ENCODE measurements at places on chromosomes 11 and 22.

DNA sequence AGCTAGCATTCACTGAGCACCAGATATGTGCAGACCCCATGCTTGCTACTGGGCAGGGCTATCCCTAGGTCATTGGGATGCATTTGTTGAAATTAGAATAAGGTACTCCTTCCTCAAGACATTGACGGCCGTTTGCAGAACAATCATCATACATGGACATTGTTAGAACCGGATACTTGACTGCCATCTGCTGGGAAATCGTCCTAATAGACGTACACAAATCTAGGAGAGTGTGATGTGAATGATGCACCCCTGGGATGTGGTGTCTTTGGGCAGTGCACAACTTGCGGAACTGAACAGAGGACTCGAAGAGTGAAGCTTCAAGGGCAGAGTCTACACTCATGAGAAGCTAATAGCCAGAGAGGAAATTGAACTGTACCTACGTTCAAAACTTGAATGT, 35.9 kb downstream of the MYO18B start:
- DNase-seq = no peak

DNA sequence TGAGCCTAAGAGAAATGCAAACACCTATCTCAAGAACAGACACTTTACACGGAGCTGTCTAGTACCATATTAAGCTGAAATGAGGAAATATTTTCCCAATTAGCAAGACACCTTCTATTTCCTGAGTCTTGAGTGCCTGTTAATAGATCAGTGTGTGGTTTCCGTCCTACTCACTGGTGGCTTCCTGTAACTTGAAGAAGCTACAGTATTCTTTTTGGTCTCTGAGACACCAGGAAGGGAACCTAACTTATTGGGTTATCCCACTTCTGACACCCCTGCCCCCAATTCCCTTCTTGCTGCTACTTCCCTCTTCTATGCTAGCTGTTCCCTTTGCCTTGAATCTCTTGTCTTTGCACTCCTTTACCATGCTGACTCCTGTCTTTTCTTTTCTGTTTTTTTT, 92.7 kb downstream of the FDX1 start:
- no peak for DNase-seq

- no peak for DNase-seq
Measured at GRCh38 chr22:38706101-38706900, 557 bp downstream of the GTPBP1 start.

DNA sequence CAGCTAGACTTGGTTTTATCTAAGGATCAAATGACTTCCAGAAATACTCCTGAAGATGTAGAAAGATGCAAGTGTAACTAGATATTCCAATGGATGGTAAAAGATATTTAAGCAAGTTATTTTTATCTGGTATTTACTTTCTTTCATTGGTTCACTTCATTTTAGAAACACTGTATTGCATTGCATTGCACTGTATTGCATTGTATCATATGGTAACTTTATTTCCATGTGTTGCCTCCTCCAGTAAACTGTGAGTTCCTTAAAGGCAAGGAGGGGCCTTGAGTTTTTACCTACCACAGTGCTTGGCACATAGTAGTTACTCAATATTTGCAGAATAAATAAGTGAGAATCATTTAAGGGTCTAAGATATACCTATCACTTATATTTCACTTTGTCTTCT, 31.8 kb upstream of the FLI1 start:
- no peak for DNase-seq

DNA sequence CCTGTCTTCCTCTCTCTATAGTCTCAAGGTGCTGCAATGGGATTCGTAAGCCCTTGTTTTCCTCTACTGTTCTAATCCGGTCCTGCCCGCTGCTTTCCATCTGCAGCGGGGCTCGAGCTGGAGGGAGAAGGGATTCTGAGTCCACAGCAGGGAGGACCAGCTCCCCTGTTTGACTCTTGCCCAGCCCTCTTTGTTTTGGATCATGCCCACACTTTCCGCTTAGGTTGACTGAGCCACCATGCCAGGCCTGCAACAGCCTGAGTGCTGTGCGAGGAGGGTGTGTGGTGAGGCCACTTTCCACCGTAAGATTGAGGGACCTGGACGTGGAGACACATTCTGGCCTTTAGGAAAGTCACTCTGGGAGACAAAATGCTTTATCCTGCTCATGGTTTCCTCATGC, 58.3 kb downstream of the CEP164 start:
- DNase-seq = no peak

- DNase-seq = no peak
Measured at GRCh38 chr11:7546324-7546791, 32.6 kb downstream of the PPFIBP2 start.

- no peak for DNase-seq
Measured at GRCh38 chr11:133337951-133338418, 194.3 kb downstream of the OPCML start.

DNA sequence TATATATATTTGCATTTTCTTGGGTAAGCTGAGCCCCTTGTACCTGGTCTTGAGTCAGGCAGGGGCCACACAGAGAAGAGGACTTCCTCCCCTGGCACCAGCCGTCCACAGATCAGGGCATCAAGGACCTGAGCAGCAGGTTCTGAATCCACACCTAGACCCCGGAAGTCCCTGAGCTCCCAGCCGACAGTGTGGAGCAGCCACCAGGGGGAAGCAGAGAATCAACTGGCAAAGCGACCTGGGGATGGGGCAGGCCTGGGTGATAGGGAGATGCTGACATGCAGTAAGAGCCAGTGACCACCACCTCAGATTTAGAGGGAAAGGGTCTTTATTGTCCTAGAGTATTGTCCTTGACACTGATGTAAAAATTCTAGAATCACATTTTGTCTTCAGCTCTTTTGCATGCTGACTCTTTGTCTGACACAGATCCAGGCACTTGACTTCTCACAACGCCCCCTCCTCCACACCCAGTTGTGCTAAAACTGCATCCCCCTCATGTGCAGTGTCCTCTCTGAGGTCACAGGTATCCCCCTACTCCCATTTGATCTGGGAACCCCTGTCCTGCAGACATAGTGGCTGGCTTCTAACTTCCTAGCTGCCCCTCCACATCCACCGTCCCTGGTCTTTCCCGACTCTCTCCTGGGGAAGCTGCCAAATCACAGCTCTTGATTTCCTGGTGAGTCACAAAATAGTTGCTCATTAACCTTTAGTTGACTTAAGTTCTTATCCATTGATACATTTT, 109.3 kb downstream of the GGTLC2 start:
- peak; percentile 66 for DNase-seq

DNA sequence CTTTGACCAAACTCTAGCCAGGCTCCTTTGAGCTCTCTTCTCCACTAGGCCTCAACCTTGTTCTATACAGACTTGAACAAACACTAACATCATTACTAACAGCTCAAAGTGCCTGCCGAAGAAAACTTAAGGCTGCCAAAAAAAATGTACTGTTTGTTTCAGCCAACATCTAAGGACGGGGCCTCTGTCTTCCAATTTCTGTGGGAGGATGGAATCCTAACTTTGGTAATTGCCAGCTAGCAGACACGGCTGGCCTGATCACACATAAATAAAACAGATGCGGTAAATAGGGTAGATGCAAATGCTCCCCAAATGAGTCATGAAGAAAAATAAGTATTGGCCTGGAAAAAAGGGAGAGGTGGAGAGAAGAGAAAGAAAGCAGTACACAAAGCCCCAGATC, 394.3 kb downstream of the TMEM135 start:
- DNase-seq = no peak

- no peak for DNase-seq
Measured at GRCh38 chr11:70368961-70369360, 29.4 kb upstream of the CTTN start.

GRCh38 chr11:132402071-132402684, 1031.8 kb downstream of the NTM start:
- no peak for DNase-seq

DNA sequence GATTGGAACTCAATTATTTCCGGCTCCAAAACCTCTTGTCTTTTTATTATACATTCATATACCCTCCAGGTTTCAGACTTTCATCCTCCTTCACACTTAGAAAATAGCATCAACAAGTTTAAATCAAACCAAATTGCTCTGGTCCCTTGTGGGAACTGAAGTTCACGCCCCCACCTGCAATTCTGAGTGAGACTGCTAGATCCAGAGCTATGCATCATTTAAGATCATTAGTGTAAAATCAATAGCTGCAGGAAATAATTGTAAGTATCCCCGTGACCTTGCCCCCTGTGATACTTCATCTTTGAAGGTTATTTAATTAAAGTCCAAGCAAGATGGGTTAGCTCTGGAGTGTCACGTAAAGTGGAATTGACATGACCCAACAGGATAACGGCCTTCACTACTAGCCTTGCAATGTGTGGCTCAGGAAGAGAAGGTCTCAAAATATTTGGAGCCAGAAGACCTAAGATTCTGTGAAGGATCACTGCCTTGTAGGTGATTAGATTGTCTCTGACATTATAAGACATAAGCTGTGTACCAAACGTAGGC, 742.2 kb upstream of the LRRC4C start:
- DNase-seq = no peak

- DNase-seq = no peak
Measured at GRCh38 chr11:110185121-110185591, 92.0 kb downstream of the ZC3H12C start.

GRCh38 chr11:77400271-77400670, 73.6 kb downstream of the PAK1 start:
- no peak for DNase-seq

- no peak for DNase-seq
Measured at GRCh38 chr22:30948930-30949342, 19.6 kb downstream of the MORC2 start.

GRCh38 chr22:26586556-26587325, 3.2 kb downstream of the TPST2 start:
- no peak for DNase-seq

GRCh38 chr22:50270666-50271394, 650 bp upstream of the MAPK11 start:
- peak; percentile 51 for DNase-seq

- DNase-seq = no peak
Measured at GRCh38 chr11:22347857-22348487, 9.8 kb downstream of the SLC17A6 start.

DNA sequence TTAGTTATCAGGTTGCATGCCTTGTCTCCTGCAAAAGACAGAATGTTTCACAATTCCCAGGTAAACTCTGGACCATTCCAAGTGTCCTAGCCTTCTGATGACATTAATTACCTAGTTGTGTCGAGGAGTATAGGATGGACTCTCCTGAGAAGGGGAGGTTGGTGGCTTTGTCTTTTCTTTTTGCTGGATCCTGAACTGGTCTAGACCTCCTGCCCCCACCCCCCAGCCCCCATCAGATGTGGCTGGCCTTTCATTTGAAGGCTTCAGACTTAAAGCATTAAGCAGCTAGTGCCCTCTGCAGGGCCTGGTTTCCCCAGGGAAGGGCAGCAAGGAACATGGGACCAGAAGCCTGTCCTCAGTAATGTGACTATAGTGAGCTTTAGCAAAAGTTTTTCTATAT, 9.7 kb downstream of the MCAM start:
- no peak for DNase-seq

GRCh38 chr11:84389696-84390095, 1103.5 kb upstream of the CCDC90B start:
- no peak for DNase-seq

DNA sequence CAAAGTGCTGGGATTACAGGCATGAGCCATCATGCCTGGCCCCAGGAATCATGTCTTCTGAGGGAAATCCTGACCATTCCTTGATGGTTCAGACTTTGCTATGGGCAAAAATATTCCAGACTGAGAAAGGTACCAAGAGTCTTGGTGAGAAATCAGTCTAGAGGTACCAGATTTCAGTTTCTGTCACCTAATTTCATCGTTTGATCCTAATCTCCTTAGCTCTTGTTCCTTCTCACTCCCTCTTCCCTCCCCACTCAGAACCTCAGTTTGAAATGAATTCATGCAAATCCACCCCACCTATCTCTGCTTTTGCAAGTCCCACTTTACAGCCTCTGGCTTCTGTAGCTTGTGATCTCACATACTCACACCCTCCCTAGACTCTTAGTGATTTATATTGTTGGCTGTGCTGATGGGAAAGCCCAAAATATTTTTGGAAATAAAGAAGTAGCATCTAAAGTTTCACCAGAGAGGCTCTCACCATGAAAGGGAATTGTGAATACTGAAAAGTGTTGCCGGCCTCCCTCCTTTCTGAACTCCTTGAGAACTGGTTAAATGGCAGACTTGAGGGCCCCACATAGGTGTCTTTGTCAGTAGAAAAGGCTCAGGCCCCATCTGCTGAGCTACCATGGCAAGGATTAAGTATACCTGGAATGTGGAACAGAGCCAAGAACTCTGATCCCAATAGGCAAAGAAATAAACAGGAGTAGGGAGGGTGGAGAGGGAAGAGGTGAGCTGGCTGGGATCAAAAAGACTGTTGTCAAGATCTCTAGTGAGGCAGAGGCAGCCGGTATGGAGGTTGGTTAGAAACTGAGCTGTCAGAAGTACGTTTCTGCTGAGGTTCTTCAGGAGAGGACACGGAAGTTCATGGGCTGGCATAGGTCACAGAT, 190.5 kb upstream of the MTMR2 start:
- DNase-seq = no peak

- DNase-seq = no peak
Measured at GRCh38 chr11:84260862-84261261, 974.7 kb upstream of the CCDC90B start.

GRCh38 chr11:37370817-37371216, 772.8 kb upstream of the RAG2 start:
- no peak for DNase-seq

- no peak for DNase-seq
Measured at GRCh38 chr11:66286699-66287098, 2.2 kb downstream of the YIF1A start.

- no peak for DNase-seq
Measured at GRCh38 chr11:128929468-128929867, 13.2 kb downstream of the TP53AIP1 start.

All from stimulated activated CD4-positive, alpha-beta T cell treated with anti-CD3 and anti-CD28 coated beads, Interleukin-15, amount 100 ng/mL, for 1 hour (primary cell).